ENCODE measurements at places on chromosomes 11 and 22. TPM values are rescaled to one million over a fixed set of nuclear protein-coding genes. Genes with fewer than 3 reads are reported as not detected.

GRCh38 chr22:27810609-27811151, 9.1 kb upstream of the MN1 start:
- no peaks in the 10 kb centered on the region for H3K36me3 ChIP-seq
- H3K27me3 ChIP-seq, result no peaks in the 10 kb centered on the region
- H3K27ac ChIP-seq, result no peak overlapping the region

DNA sequence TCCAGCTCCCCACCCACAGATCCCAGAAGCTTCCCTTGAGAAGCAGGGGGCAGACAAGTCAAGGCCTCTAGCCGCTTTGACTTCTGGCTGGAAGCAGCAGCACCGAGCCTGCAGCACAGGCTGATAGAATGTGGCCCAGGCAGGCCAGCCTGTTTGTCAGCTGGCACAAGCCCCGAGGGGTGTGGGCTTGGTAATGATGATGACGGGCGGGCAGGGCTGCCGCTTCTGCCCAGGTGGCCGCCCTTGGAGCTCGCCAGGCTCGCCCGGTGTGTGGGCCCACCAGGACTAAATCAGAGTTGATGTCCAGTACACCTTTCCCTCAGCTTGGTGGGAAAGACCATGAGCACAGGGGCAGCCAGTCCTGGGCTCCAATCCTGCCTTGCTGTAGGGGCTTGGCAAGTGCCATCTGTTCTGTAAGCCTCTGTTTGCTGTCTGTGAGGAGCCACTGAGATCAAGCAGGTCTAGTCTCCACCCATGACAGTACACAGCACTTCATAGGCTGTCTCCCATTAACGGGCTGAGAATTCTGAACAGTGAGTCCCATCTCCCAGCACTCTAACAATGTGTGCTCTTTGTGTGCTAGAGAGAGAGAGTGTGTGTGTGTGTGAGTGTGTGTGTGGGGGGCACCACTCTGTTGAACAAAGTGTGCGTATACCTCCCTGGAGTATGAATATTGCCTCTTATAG, 26.8 kb downstream of the MICAL2 start:
- H3K4me3 ChIP-seq, result no peak overlapping the region
- no peaks in the 10 kb centered on the region for H3K27me3 ChIP-seq
- no peaks in the 10 kb centered on the region for H3K36me3 ChIP-seq
- no peak for DNase-seq
- no peak overlapping the region for H3K27ac ChIP-seq

DNA sequence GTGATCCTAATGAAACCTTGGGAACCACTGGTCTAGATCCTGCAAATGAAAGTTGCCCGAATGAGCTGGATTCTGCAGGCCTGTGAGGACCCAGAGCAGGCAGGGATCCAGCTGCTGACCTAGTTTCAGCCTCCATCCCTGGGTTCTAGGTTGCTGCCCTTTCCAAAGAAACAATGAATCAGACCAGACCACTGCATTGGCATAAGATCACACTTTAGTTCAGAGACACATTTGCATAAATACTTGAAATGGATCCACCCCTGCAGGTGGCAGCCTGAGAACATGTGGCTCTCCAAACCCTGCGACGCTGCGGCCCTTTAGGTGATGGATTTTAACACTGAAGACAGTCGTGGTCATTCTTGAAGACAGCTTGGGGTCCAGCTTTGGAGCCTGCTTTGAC, 23.7 kb downstream of the ADAMTS8 start:
- DNase-seq, result no peak
- no peaks in the 10 kb centered on the region for H3K4me1 ChIP-seq
- no peaks in the 10 kb centered on the region for H3K27me3 ChIP-seq

DNA sequence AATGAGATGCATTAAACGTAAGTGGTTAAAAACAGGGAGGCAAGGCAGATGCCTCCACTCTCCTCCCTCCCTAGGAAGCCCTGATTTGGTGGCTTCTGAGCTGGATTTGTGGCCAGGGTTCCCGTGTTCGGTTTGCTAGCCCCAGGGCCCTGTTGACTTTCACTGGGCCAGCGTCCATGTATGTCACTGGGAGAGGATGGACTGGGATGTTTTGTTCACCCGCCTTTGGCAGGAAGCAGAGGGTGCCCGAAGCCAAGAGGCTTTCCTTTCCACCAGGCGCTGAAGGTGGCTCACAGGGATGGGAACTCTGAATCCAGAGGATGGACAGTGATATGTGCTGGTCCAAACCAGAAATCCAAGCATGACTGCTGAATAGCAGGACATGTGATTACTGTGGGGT, 146.6 kb downstream of the CSNK2A3 start:
- H3K36me3 ChIP-seq, result no peaks in the 10 kb centered on the region
- H3K27ac ChIP-seq, result no peak overlapping the region
- H3K27me3 ChIP-seq, result no peaks in the 10 kb centered on the region
- H3K4me1 ChIP-seq, result no peaks in the 10 kb centered on the region
- no peak for DNase-seq
- H3K4me3 ChIP-seq, result no peak overlapping the region

GRCh38 chr22:38924347-38924952, 33.0 kb upstream of the APOBEC3A start:
- no peak overlapping the region for H3K4me3 ChIP-seq
- H3K36me3 ChIP-seq, result no peaks in the 10 kb centered on the region
- no peak for DNase-seq
- H3K27ac ChIP-seq, result no peak overlapping the region
- H3K27me3 ChIP-seq, result no peaks in the 10 kb centered on the region
- H3K4me1 ChIP-seq, result no peaks in the 10 kb centered on the region

DNA sequence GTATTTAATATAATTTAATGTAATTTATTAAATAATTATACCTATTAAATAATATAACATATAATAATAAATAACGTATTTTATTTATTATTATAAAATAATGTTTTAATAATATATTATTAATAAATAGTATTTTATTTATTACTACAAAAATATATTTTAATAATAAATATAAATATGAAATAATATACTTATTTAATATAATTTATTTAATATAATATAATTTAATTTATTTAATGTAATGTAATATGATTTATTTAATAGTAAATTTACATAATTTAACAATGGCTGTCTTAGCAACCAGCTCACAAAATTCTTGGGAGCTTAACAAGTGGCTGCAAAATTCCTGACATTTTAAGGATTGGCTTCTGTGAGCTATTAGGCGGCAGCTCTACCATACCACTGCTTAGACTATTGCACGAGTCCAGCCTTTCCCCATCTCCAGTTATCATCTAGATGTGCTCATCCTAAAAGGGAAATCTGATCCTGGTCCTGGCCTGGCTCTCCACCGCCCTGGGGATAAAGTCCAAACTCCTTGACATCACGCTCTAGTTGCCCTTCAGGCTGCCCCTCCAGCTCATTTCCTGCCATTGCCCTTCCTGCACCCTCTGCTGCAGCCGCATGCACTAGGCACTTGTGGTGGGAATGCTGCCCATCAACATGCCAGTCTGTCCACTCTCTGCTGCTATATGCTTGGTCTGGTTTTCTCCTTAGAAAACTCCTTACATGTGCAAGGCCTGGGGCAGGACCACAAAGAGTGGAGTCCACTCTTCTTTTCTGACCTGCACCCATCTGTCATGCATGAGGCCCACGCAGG, 9.8 kb downstream of the MMP20 start:
- H3K4me3 ChIP-seq, result no peak overlapping the region
- no peak for DNase-seq
- H3K4me1 ChIP-seq, result no peaks in the 10 kb centered on the region
- no peaks in the 10 kb centered on the region for H3K36me3 ChIP-seq
- no peaks in the 10 kb centered on the region for H3K27me3 ChIP-seq

DNA sequence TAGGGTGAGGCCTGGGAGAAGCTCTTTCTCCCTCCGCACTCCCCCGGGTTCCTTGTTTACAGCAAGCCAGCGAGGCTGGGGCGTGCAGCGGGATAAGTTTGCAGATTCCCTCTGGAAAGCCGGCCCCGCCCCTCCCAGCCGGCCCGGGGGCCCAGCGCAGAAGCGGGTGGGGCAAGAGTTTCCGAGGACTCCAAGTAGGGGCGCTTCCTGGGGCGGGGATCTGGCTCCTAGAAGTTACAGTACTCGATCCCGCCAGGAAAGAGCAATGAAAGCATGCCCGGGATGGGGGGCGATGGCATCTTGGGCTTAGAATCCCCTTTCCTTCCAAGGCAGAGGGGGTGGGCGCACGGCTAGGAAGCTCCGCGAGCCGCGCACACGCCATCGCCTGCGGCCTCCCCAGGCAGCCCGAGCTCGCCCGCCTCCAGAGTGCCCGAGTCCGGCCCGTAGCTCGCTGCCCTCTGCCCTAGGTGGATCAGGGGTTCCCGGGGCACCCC, 385 bp downstream of the TST start:
- DNase-seq, result no peak
- H3K36me3 ChIP-seq, result no peaks in the 10 kb centered on the region
- peak overlapping the region; percentile 27 for H3K4me3 ChIP-seq
- no peaks in the 10 kb centered on the region for H3K27me3 ChIP-seq
- H3K27ac ChIP-seq, result no peak overlapping the region

- no peak for DNase-seq
- no peak overlapping the region for H3K4me3 ChIP-seq
- H3K36me3 ChIP-seq, result no peaks in the 10 kb centered on the region
- no peaks in the 10 kb centered on the region for H3K27me3 ChIP-seq
Observed at GRCh38 chr11:42825598-42825997, 486.2 kb upstream of the API5 start.

DNA sequence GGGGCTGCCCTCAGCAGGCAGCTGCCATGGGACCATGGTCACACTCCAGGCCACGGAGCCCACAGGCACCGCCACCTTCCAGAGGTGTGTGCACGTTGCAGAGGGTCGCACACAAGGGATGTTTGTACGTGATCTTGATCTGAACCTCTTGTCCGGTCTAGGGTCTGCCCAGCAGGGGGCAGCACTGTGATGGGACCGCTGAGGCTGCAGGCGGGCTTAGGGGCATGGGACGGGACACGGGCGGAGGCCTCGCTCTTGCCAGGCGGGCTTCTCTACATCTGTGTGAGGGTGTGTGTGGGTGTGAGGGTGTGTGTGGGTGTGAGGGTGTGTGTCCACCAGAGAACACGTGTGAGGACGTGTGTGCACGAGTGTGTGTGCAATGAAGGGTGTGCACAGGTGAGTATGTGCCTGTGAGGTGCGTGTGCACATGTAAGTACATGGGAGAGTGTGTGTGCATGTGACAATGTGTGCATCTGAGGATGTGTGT, 52.4 kb downstream of the CACNA1I start:
- H3K36me3 ChIP-seq, result no peaks in the 10 kb centered on the region
- peaks cover 5% of the 10 kb centered on the region for H3K4me1 ChIP-seq
- H3K4me3 ChIP-seq, result no peak overlapping the region
- peak; percentile 60 for DNase-seq

DNA sequence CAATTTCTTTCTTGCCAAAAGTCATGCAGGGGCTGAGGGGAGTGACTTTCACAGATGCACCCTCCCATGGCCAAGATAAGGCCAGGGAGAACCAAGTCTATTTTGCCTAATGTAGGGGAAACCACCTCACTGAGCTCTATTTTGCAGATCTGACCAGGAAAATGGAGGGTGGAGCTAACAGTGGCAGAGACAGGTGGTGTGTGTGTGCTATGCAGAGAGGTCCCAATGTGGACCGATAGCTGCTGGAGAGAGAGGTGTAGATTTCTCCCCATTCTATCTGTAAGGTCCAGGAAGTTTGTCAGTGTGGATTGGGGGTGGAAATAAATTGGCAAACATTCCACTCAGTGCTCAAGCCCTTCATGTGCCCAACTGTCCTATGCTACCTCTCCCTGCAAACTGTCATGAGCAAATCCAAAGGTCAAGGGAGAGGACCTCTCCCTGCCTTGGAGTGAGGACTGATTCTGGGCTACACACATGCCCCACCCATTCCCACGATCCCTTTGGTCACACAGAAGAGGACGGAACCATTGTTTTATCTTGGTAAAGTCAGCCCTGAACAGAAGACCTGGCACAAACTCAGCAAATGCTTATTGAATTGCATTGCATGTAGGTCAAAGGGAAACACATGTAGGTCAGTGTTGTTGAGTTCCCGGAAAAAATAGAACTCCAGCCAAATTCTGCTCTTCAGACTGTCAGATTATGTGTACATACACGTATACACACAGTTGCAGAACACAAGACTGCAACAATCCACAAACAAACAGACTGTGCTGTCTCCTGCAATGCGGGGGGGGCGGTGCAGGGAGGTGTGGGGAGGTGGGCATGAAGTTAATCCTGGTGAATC, 65.9 kb downstream of the C11orf58 start:
- no peak for DNase-seq
- no peak overlapping the region for H3K27ac ChIP-seq
- H3K4me3 ChIP-seq, result no peak overlapping the region
- no peaks in the 10 kb centered on the region for H3K4me1 ChIP-seq

DNA sequence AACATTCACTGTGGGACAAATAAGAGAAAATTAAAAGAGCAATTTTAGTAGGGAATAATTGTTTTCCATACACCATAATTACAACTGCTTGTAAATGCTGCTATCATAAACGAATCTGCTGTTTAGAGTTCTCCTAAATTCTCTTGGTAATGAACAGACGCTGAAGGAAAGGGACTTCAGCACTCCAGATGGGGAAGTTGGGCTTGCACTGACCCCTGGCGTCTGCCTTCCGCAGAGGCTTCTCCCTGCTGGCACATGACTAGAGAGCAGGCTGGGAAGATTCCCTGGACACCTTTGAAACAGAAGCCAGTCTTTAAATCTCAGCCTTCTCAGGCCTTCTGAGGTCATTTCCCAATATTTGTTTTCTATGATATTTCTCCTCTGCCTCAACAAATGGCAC, 84.1 kb downstream of the NXPE2 start:
- H3K27me3 ChIP-seq, result no peaks in the 10 kb centered on the region
- no peaks in the 10 kb centered on the region for H3K36me3 ChIP-seq
- H3K27ac ChIP-seq, result no peak overlapping the region
- no peak for DNase-seq
- no peaks in the 10 kb centered on the region for H3K4me1 ChIP-seq

Gene PATE4
- total RNA-seq, result not detected

Gene ARHGAP8
- total RNA-seq, result not detected

Gene ST3GAL4
- 2.7 TPM for total RNA-seq

Gene OR51B4
- total RNA-seq, result not detected
